ENCODE measurements at places on chromosomes 2 and 18.
A peak's percentile ranks its signal among the peaks of the same experiment; 100 is the strongest.

GRCh38 chr2:102251042-102251848, 60.1 kb upstream of the IL1RL1 start:
- DNase-seq: peak; percentile 63

- DNase-seq: no peak
These were observed 80.0 kb downstream of the EXOC6B start for GRCh38 chr2:72745679-72746368.

GRCh38 chr18:60646725-60647124, 274.1 kb upstream of the MC4R start:
- DNase-seq: no peak

GRCh38 chr2:174563530-174564282, 33.9 kb downstream of the WIPF1 start:
- DNase-seq: no peak

DNA sequence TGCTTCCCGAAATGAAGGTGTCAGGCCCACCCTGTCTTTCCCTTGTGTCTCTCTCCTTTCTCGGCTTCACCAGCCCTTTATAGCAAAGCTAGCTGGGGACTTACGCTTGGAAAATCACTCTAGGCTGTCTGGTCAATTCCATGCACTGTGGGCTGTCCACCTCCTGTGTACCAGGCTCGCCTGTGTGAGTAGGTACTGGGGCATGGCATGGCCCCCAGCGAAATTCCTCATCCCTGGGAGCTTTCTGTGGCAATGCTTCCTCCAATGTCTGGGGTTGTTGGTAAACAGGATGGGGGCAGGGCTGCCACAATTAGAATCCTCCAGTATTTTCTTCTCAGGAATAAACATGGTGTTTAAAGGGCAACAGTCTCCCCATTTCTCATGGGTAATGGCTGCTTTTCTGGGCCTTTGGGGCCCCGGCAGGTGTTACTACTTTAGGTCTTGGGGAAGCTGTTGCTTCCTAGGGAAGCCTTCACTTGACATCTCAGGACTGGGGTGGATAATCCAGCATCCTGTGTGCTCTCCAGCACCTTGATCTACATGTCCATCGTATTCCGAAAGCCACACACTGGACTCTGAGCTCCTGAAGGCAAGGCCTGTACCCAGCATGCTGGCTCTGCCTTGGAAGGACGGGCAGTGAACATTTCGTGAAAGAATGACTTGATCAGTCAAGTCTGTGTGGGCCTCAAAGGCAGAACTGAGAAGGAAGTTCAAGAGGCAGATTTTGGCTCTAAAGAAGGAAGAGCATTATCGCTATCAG, 21.1 kb downstream of the RHOB start:
- DNase-seq: no peak

- DNase-seq: no peak
These were observed 25.5 kb downstream of the DPYSL5 start for GRCh38 chr2:26873286-26873983.

- no peak for DNase-seq
These were observed 146.9 kb downstream of the CERS6 start for GRCh38 chr2:168602846-168603401.

- DNase-seq: no peak
These were observed 1057.2 kb upstream of the PIK3C3 start for GRCh38 chr18:40897884-40898283.

- no peak for DNase-seq
These were observed 112.0 kb downstream of the TRABD2A start for GRCh38 chr2:84768840-84769239.
